ENCODE measurements at places on chromosomes 7 and 10.

DNA sequence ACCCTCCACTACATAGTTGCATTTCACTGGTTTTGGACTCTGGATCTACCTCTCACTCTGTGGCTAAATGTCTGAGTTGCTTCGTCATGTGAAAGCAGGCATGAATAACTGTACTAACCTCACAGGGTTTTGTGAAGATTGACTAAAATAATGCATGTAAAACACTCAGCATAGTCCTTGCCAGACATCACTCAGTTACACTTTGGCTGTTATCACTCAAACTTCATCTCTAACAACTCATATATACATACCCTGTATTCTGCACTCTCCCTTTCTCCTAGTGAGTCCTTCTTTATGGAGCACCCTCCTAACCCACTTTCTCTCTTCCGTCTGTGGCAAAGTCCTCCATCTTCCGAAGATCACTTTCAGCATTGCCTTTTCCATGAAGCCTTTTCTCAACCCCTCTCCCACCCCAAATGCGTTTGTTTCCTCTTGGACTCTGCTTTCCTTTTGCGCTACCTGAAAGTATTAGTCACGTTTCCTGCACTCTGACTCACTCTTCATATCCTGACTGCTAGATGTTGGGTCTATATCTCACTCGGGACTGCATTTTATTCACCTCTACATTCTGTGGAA, 72.6 kb downstream of the OSBPL3 start:
- DNase-seq, result no peak

GRCh38 chr10:98269435-98269912, 1.5 kb upstream of the LOXL4 start:
- no peak for DNase-seq

GRCh38 chr10:127948791-127949190, 41.9 kb downstream of the PTPRE start:
- no peak for DNase-seq

DNA sequence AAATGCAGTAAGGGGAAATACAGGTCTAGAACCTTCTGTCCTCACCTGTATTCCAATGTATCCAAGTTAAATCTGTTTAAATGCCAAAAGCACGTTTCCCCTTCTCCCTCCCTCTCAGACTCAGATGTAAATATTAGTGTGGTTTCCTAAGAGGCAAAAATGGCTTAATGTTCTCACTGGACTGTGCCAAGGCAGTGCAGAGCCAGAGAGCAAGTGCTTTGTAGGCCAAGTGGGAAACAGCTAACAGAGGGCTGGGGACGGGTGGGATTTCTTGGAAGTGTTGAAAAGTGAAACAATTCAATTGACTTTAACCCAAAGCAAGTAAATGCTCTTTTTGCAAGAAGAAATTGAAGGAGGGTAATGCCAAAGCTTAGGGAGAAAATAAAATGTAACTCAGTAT, 103.1 kb downstream of the GSAP start:
- DNase-seq, result no peak

- DNase-seq, result no peak
Observed at GRCh38 chr7:19275000-19275399, 129.8 kb upstream of the FERD3L start.

DNA sequence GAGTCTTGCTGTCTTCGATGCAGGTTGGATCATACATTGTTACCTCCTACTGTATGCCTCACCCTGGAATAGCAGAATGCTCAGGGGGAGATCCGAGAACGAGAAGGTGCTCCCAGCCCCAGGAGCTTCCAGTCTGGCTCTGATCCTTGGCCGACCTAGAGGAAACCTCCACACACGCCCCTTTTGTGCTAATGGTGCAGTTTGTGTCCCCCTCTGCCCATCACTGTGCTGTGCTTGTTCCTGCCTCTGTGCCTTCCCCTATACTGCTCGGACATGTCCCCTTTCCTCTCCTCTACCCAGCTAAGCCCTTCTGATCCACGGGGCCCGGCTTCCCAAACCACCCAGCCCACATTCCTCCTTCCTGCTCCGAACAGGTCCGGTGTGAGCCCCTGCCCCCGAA, 32.5 kb downstream of the ZNF775 start:
- DNase-seq, result no peak

DNA sequence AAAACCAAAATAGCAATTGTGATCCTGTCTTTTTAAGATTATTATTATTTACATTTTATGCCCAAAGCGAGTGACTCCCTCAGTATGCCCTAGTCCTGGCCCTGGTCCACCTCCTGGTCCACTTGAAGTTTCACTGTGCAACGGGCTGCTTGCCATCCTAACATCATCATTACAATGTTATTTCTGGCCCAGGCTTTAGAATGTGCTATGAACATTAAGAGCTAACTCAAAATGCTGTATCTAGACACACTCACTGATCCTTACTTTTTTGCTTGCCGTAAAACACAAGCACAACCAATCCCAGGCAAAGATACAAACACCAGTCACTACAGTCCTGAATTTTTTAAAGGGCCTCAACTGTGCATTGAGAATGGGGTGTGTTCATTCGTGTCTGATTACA, 38.4 kb downstream of the RHOBTB1 start:
- DNase-seq, result no peak

DNA sequence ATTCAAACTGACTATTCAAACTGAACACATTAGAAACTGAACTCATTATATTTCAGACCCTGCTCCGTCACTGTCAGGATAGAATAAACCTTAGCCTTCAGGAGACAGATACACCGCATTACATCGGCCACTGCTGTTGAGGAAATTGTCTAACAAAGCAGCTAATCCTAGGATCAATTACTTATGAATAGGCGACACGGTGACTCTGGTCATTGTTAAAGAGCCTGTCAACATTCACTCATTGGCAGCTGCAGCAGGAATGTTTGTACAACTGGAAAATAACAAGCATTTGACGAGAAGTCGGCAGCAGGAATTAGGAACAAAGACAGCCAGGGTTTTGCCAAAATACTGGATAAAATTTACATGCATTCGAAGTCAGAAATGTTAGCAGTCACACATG, 112.0 kb upstream of the MKX start:
- no peak for DNase-seq

- DNase-seq, result no peak
Observed at GRCh38 chr7:132872034-132872433, 209.9 kb downstream of the CHCHD3 start.

- no peak for DNase-seq
Observed at GRCh38 chr10:106044503-106044902, 1120.0 kb downstream of the SORCS1 start.

DNA sequence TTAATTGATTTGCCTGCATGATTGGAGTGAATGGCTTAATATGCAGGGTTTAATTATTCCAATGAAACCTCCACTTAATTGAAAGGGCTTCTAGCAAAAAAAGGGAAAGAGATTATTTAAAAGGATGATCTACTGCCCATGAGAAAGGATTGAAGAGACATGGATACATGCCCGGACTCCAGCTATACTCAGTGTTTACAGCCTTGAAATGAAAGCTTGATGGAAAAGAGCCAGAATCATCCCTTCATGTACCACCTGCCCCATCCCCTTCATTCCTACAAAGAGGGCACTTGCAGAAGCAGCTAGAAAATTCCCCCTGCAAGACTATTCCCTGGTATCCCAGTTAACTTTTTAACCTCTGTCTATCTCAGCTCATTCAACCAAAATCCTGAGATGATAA, 78.4 kb downstream of the CARD11 start:
- DNase-seq, result no peak

DNA sequence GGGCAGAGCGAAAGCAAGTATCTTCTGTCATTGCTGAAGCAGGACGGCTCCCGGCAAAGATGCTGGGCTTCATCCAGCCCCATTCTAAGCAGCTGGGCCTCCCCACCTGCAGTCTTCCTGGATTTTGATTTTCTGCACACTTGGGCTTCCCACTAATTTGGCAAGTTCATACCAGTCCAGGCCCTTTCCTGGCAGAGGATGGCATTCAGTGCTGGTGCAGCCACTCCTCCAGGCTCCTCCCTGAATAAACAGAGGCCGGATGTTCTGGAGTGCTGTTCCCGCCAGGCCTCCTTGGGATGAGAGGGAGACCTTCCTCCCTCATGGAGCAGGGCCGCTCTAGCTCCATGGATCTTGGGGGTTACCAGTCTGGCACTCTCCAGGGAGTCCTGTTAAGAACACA, 3.4 kb downstream of the BAG3 start:
- no peak for DNase-seq

GRCh38 chr7:96648784-96649183, 60.9 kb downstream of the SEM1 start:
- no peak for DNase-seq

- DNase-seq, result no peak
Observed at GRCh38 chr7:1512781-1513656, 8.8 kb upstream of the INTS1 start.

- DNase-seq, result no peak
Observed at GRCh38 chr7:41832941-41833340, 130.1 kb upstream of the INHBA start.

- DNase-seq, result no peak
Observed at GRCh38 chr10:86222336-86222650, 144.3 kb downstream of the GRID1 start.
